ENCODE measurements at places on chromosomes 2 and 18.

DNA sequence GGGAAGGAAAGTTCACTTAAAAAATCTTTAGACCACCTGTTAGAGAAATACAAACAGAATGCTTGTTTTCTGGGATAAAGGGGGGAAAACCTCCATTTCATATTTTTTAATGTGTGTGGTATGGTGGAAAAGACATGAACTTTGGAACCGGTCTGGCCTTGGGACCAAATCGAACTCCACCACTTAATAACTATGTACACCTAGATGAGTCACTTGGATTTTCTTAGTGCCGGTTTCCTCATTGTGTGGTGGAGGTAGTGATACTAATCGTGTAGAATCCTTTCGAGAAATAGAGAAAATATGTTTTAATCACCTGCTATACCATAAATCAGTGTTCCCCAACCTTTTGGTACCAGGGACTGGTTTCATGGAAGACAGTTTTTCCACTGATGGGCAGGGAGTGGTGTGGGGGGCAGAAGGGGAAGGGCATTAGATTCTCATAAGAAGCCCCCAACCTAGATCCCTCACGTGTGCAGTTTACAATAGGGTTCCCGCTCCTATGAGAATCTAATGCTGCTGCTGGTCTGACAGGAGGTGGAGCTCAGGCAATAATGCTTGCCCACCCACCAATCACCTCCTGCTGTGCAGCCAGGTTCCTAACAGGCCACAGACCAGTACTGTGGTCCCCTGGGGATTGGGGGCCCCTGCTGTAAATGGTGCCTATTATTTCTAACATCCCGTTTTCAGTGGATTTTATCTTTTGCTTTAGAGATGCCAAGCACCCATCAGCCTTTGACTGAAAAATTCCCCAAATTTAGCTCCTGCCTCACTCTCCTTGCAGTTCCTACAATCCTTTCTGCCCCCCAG lies 308.8 kb downstream of the PRKCE start:
- no peak for DNase-seq

- DNase-seq = no peak
Measured at GRCh38 chr2:88067598-88067997, at the start of gene SMYD1. SMYD1 (plus strand) TSS chr2:88067825; CDS start chr2:88067865, 40 bp downstream.

- DNase-seq = no peak
Measured at GRCh38 chr2:194327196-194327888, 1329.7 kb upstream of the SLC39A10 start.

- DNase-seq = no peak
Measured at GRCh38 chr2:162769066-162769465, 69.5 kb downstream of the KCNH7 start.

GRCh38 chr2:6824962-6825361 lies 40.7 kb downstream of the CMPK2 start:
- DNase-seq = no peak

Measured in activated T-cell treated with anti-CD3 and anti-CD28 coated beads, Interleukin-2, amount 50 U/mL, for 48 hours (primary cell).